ENCODE measurements at places on chromosomes 11 and 22. TPM values are rescaled to one million over a fixed set of nuclear protein-coding genes. Genes with fewer than 3 reads are reported as not detected.

TANGO2 gene
- 52.4 TPM for total RNA-seq

OR1S2 gene
- total RNA-seq = not detected

PRG3 gene
- not detected for total RNA-seq

NXPE4 gene
- total RNA-seq = 0.13 TPM

MRPL21 gene
- total RNA-seq = 17.8 TPM

BARX2 gene
- total RNA-seq = 0.30 TPM

KCTD14 gene
- 22.0 TPM for total RNA-seq

OR52N2 gene
- not detected for total RNA-seq

LDHAL6A gene
- total RNA-seq = not detected

CTSW gene
- 2.1 TPM for total RNA-seq

TRIM48 gene
- total RNA-seq = not detected

SMIM35 gene
- total RNA-seq = not detected

GAL3ST3 gene
- not detected for total RNA-seq

E2F8 gene
- 0.40 TPM for total RNA-seq

NDUFV1 gene
- total RNA-seq = 205 TPM

OR2AT4 gene
- not detected for total RNA-seq

MISFA gene
- total RNA-seq = 6.0 TPM

AMOTL1 gene
- total RNA-seq = 54.7 TPM

GLYATL2 gene
- total RNA-seq = not detected

FXYD2 gene
- total RNA-seq = 2.8 TPM

DEPDC7 gene
- 1.5 TPM for total RNA-seq

MS4A7 gene
- total RNA-seq = 130 TPM

GAL3ST1 gene
- 1.7 TPM for total RNA-seq

EMID1 gene
- total RNA-seq = 8.0 TPM

KIF18A gene
- total RNA-seq = 1.7 TPM

CAPN5 gene
- total RNA-seq = 5.4 TPM

KCNJ4 gene
- not detected for total RNA-seq

EHD1 gene
- total RNA-seq = 102 TPM

PLAAT2 gene
- 6.3 TPM for total RNA-seq

RTCB gene
- 71.4 TPM for total RNA-seq

CRYBA4 gene
- not detected for total RNA-seq

OR4S1 gene
- not detected for total RNA-seq

TIGD3 gene
- total RNA-seq = 0.51 TPM

DDX25 gene
- total RNA-seq = not detected

VSIG10L2 gene
- total RNA-seq = not detected

EWSR1 gene
- 293 TPM for total RNA-seq

PHOX2A gene
- not detected for total RNA-seq

PNPLA3 gene
- 6.3 TPM for total RNA-seq

CREB3L1 gene
- total RNA-seq = 19.9 TPM

SAAL1 gene
- total RNA-seq = 19.6 TPM

NAV2 gene
- 58.7 TPM for total RNA-seq

SEPTIN5 gene
- 22.4 TPM for total RNA-seq

B4GALNT4 gene
- total RNA-seq = 0.49 TPM

OR56A1 gene
- total RNA-seq = not detected

TENM4 gene
- total RNA-seq = 1.5 TPM

GNAZ gene
- 2.4 TPM for total RNA-seq
